ENCODE measurements at places on chromosomes 1 and 21.

- no peak for DNase-seq
Observed at GRCh38 chr21:30268608-30269197, 14.0 kb downstream of the KRTAP24-1 start.

GRCh38 chr1:97271916-97272788 is 550.6 kb downstream of the PTBP2 start:
- no peak for DNase-seq

DNA sequence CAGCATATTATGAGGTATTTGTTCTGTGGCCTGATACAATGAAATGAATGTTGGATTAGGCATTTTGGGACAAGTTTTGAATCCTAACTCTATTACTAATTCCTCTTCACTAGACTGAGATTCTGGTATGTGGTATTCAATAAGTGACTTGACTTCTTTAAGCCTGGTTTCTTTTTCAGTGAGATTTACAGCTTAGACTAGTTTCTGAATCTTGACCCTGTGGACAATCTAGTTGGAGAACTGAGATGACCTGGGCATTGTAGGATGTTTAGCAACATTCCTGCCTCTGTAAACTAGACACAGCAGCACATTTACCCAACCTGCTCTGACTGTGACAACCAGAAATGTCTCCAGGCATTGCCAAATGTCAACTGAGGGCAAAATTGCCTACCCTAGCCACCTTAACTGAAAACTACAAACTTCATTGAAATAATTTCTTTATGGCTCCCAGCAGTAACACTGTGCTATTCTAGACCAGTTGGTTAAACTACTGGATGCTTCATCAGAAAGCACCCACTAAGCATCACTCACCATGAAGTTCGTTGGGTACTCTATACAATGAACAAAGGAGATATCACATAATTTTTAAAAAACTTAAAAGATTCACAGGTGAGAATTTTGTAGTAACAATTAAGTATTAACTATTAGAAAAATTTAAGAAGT is 16.8 kb downstream of the PTPRC start:
- DNase-seq = no peak

- no peak for DNase-seq
Observed at GRCh38 chr1:192167911-192168700, 9.8 kb downstream of the RGS18 start.

DNA sequence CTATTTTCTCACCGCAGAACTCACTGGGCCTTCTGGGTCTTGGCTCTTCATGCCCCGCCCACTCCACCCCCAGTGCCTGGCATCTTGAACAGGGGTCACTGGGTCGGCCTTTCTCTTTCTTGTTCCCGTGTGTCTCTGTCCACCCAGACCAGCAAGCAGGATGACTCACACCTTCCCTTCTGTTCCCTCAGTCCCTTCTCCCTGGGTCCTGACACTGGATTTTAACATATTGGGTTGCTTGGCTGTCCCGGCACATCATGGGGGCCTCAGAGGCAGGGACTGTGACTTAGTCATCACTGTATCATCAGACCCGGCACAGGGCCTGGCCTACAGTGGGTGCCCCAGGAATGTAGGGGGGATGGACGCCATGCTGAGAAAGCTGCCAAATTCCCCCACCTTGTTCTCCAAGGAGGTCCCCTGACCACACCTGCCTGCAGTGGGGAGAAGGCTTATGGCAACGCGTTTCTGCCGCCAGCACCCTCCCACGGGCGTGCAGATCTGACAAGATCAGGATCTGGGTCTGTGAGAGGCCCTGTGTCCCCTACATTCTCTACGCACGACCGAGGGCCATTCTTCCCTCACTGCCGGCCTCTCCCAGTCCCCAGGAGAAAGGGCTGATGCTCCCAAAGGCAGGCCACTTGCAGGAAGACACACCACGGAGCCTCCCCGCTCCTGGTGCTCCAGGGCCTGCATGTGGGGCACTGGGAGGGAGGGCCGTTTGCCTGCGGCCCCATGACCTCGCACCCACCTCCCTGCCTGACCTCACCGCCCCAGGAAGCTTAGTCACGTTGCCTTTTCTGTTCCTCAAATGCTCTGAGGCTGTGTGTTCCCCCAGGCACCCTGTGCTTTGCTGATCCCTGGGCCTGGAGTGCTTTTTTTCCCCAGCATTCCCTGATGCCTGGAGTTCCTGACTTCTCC is 157.2 kb upstream of the TMEM51 start:
- DNase-seq = no peak

- no peak for DNase-seq
Observed at GRCh38 chr1:169163059-169163458, 56.6 kb downstream of the ATP1B1 start.

- DNase-seq = no peak
Observed at GRCh38 chr21:40575976-40576375, 271.0 kb downstream of the DSCAM start.

GRCh38 chr1:194295685-194296084 is 1109.3 kb upstream of the B3GALT2 start:
- no peak for DNase-seq

- DNase-seq = no peak
Observed at GRCh38 chr1:172287208-172287607, 133.3 kb upstream of the C1orf105 start.

DNA sequence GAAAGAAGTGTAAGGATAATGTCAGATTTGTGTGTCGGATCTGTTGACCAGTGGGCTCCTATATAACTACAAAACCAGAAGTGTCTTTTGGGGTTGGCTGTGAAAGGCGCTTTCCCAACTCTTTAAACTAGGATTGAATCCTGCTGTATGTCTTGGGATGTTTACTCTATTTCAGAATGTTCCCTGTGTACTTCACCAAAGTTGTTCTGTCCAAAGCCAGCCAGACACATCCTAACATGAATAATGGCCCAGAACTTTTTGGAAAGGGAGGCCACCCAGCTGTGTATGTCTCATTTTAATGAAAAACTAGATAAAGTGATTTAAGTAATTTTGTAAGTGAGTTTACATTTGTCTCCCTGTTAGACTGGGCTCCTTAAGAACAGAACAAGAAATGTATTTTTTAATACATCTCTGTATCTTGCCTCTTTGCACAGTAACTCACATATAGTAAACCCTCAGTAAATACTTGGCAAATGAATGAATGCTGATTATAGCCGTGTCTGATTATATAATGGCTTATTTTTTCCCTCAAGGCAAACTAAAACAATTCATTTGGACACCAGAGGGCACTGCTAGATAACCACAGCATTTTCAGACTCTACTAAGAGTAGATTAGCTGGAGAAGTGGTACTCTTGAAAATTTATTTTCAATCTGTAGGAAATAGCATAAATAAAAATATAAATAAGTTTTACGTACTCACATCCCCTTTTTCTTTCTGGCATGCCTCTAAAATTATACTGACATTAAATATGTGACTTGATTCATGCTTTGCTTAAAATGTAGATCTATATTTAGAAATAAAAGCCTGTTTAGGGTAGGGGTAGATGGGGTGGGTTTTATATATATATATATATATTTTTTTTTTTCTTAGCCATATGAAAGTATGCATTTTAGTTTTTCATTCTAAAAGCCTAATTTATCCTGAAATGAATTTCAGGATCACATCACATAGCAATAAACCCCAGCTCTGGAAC is 23.8 kb downstream of the TSEN15 start:
- no peak for DNase-seq

DNA sequence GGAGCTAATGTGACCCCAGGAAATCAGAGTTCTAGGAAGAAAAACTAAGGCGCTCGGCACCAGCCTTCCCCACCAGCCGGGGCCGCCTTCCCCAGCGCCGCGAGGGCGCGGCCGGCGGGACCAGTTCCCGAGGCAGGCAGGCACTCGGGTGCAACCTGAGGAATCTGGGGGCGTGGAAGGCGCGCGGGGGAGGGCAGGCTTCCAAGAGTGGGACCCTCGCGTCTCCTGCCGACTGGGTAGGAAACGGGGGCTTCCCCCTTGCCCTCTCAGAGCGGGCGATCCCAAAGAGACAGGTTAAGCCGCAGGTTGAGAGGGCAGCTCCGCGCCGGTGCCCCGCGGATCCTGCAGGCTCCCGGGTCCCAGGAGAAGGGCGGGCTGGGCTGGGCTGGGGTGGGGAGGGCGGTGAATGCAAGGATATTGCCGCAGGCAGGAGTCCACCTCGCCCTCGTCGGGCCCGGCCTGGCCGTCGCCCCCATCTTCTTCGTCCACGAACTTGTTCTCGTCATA is 431 bp downstream of the ARPC5 start:
- DNase-seq = peak; percentile 13

GRCh38 chr21:15000081-15000480 is 64.7 kb downstream of the NRIP1 start:
- DNase-seq = no peak

- DNase-seq = no peak
Observed at GRCh38 chr1:186679924-186680244, 339 bp downstream of the PTGS2 start.

- DNase-seq = no peak
Observed at GRCh38 chr1:45863218-45863617, 59.8 kb downstream of the MAST2 start.

- no peak for DNase-seq
Observed at GRCh38 chr1:20731057-20731991, 1.2 kb downstream of the SH2D5 start.

- DNase-seq = no peak
Observed at GRCh38 chr1:237004116-237004515, at the start of gene MT1HL1. Gene MT1HL1 (minus strand): TSS chr1:237004441. CDS start chr1:237004372, 69 bp downstream.

- no peak for DNase-seq
Observed at GRCh38 chr1:221240690-221241089, 361.4 kb downstream of the HLX start.

DNA sequence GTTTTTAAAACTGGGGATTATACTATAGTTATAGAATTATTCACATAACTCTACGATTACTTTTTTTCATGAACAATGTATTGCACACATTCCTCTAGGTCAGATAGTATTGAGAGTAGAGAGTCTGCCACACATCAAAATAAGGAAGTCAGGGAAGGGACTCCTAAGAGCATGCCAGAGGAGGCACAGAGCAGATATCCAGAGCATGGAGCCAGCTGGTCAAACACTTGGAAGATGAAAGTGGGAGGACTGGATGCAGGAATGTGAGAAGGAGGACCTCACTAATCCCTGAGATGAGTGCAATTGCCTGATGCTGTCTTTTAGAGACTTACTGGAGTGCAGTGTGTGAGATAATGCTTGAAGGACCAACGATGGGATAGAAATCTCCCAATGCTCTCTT is 9.6 kb upstream of the RFX5 start:
- DNase-seq = no peak

- DNase-seq = no peak
Observed at GRCh38 chr1:24085546-24085945, 26.4 kb downstream of the MYOM3 start.
